Breast epithelium (tissue), 4 donors: ENCODE measurements at places on chromosomes 11 and 22.

DNA sequence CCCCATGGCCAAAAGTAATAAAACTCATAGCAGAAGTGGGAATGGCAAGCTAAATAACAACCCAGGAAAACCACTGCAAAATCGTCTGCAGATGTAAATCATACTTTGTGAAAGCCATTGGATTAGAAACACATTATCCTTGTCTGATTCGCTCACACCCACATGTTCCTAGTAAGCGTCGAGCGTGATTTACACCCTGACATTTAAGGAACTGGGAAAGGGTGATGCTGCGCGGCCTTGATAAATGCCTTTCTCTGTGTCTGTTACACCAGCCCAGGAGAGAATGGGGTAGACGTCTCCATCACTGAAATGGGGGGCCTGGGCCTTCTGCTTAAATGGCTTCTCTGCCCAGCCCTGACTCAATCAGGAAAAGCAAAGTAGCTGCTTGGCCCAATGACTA lies 162.7 kb downstream of the NTM start:
- no peak for DNase-seq

- DNase-seq = no peak
Observed at GRCh38 chr11:30143098-30143705, 87.6 kb upstream of the FSHB start.

DNA sequence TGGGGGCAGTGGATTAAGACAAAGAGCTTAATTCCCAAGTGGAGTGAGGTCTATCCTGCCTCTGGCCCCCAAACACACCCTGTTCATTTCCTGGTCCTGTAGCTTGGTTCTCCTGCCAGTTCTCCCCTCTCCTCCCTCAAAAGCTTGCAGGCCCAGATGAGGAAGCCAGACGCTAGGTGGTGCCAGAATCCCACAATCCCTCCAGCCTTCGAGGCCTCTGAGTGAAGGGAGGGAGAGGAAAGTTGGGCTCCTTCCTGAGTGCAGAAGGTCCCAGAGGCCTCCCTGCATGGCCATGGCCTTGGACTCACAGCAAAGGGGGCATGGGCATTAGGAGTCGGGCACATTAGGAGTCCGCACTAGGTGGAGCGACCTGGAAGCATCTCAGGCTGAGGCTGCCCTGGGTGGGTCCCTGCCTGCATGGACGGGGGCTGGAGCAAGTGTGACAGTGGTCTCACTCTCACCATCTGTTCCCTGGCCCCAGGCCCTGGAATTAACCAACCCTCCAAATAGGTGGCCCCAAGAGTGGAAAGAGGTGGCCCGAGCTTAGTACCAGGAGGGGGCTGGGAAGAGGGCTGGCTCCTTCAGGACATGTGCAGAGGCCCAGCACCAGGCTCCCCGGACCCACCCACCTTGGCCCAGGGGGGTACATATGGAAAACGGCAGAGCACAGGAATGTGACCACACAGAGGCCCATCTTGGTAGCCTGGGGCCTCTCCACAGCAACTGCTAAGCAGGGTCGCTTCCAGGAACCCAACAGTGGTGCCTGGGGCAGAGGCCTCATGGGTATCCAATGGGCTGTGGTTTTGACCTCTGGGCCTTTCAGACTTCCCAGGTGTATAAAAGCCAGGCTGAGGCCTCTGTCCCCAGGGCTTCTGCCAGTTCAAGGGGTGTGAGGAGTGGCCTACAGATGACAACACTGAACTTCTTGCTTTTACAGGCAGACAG lies 5.2 kb downstream of the FXYD2 start:
- no peak for DNase-seq

DNA sequence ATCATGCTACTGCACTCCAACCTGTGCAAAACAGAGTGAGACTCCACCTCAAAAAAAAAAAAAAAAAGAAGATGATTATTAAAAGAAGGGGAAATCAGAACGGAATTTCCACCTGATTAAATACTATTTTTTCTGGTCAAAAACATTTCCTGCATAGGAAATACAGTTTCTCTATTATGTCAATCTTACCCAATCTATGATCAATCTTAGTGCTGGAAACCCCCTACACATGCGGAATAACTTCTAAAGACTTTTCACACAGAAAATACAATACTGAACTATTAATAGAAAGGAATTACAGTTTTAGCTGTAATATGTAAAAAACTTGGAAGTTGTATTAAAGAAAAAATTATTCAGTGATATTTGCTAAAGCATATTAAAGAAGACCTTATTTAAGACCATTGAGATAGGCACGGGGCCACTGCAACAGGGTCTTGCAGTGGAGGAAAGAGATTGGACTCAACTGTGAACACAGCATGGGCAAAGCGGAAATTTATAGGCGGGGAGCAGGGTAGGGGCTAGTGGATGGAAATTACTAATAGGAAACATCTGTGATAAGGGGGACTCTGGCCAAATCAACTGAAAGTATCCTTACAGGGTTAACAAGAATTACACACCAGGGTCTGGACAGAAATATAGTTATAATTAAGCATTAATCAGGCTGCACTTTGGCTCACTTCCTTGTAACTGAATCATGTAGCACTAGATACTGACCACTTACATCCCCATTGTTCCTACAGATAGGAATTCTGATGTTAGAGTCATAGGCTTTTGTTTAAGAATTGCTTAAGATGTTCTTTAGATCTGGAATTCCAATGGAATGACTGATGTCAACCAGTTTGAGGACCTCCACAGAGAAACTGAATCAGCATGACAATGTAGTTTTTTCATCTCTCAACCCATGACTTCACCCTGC lies 411.5 kb upstream of the DDI1 start:
- DNase-seq = no peak
